ENCODE measurements at places on chromosomes 2 and 18. TPM values are rescaled to one million over a fixed set of nuclear protein-coding genes. Genes with fewer than 3 reads are reported as not detected.

Gene AFG3L2
- polyA plus RNA-seq: 16.1 TPM

DNA sequence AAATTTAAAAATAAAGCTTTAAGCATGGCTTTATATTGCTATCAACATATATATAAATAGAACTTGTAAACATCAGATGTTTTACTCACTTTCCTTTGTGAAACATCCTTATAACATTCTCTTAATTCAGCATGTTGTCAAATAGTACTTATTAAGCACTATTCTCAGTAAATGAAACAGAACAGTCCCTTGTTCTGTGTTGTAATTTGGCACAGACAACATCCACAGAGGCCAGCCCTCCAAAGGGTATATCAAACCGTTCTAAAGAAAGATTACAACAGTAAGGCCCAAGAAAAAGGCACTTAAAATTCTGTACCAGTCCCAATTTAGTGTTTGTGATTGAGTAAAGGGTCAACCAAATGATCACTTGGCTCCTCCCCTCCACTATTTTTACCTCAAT, 46.0 kb downstream of the GAREM1 start:
- no peak for DNase-seq

Gene HOXD8
- polyA plus RNA-seq: not detected

Gene CHRND
- not detected for polyA plus RNA-seq

Measured in B cell (primary cell).